Germinal center (tissue), 1 donor: ENCODE measurements at places on chromosomes 6 and 20.

GRCh38 chr20:33668466-33669155, 1.9 kb downstream of the ACTL10 start:
- no peak for DNase-seq

DNA sequence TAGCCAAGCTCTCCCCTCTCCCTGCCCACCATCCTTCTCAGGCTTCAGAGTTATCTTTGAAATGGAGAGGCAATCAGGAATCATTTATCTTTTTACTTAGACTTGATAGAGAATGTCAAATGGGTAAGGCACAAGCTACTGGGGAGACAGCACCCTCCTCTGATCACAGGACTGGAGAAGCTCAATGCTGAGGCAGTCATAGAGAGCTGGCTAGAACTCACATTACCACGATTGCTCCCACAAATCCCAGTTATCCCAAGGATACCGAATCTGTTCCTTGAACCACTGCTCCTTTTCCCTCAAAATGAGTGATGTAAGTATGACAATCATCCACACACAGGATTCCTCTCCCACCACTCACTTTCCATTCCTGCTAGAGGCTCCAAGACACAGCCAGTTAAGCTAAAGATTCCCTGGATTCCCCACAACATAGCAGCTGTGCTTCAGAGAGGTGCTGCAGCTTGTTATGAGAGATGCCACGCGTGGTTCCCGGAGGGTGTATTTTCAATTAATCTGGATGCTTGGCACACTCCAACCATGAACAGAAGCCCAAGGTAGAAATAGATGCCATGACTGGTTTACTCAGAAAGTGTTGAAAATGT, 96.2 kb upstream of the VGLL2 start:
- no peak for DNase-seq

DNA sequence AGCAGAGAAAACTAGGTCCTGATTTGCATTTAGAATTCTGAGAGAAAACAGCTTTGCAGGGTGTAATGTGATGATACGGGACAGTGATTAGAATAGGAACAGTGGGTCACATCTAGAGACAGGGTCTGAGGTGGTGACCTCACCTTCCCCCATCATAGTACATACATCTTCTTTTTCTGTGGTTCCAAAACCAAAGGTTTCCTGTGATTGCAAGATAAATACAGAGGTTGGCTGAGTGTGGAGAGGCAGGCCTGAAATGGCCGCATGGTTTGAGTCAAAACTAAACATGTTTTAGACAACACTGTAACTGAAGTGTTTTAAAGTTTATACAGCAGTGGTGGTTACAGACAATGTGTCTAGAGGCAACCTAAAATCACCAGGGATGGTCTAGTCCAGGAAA, 10.4 kb upstream of the NT5DC1 start:
- DNase-seq: no peak

GRCh38 chr6:106724848-106725247, 95.5 kb downstream of the QRSL1 start:
- no peak for DNase-seq

DNA sequence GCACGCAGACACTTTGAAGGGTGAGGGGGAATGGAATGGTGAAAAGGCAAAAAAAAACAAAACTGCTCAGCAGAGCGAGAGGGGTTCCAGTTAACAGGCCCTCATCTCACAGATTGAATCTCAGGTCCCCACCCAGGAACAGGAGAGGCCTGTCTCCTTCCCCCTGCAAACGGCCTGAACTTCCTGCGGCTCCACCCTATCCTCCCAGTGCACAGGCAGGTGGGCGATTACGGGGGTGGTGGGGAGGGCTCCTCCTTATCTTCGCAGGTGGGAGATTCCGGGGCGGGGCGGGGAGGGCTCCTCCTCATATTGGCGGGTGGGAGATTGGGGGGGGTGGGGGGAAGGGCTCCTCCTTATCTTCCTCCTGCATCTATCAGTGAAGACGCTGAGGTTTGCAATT, 129.0 kb downstream of the SOX4 start:
- no peak for DNase-seq

DNA sequence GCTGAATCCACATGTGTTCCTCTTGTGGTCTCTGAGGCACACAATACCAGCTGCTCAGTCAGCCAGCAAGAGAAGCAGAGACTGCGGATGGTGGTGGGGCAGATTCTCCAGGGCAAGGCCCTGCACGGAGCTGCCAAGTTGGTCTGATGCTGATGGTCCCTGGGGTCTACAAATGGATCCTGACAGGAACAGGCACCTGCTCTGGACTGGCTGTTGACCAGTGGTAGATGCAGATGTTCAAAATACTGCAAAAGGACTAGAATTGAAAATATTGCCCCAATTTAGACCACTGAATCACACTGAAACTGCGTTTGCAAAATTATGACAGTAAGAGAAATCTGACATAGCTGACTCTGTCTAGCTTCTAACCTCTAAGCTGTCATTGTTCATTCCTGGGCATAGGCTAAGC, 29.6 kb upstream of the TUBB2A start:
- no peak for DNase-seq

DNA sequence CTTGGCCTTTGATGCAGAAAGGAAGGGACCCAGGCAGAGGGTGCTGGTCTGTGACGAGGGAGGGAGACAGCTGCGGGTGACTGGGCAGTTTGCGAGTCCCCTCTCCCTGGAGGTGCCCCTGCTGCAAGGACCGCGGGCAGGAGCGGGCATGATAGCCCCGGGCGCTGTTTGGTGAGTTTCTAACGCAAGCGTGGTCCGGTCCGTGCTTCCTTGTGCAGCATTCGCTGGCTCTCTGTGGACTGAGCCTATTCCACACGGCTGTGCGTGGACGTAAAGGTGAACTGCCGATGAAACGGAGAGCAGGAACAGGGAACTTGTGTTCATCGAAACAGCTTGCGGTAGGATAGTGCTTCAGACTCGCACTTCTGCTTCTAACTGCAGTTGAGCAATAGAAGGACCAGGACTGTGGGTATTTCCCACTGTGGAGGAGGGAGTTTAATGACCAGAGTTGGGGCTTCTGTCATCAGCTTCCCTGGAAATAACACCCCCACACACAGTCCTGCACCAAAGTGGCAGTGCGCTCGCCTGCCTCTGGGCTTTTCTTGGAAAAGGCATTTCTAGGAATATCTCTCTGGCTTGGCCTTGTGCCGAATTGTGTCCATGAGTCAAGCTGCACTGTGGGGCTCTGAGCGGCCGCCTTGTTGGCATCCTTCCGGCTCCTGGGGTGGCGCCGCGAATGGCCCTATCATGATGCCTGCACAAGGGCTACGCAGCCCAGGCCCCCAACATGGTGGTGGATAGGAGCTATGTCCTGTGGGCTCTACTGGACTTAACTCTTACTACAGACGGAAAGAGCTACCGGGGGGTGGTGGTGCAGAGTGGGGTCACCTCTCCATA, 48.9 kb downstream of the DUSP22 start:
- DNase-seq: no peak

DNA sequence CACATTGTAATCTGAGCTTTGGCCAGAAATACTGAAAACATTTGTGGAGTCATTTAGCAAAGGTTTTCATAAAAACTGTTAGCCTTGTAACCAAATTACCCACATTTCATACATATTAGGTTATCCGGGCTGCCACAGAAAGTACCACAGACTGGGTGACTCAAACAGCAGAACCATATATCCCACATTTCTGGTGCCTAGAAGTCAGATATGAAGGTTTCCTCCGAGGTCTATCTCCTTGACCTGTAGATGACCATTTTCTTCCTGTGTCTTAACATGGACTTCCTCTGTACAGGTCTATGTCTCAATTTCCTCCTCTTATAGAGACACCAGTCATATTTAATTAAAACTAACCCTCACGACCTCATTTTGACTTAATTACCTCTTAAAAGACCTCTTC, 49.5 kb upstream of the SMIM28 start:
- no peak for DNase-seq

GRCh38 chr20:35883778-35884540, 70.3 kb downstream of the SCAND1 start:
- DNase-seq: peak; percentile 64

DNA sequence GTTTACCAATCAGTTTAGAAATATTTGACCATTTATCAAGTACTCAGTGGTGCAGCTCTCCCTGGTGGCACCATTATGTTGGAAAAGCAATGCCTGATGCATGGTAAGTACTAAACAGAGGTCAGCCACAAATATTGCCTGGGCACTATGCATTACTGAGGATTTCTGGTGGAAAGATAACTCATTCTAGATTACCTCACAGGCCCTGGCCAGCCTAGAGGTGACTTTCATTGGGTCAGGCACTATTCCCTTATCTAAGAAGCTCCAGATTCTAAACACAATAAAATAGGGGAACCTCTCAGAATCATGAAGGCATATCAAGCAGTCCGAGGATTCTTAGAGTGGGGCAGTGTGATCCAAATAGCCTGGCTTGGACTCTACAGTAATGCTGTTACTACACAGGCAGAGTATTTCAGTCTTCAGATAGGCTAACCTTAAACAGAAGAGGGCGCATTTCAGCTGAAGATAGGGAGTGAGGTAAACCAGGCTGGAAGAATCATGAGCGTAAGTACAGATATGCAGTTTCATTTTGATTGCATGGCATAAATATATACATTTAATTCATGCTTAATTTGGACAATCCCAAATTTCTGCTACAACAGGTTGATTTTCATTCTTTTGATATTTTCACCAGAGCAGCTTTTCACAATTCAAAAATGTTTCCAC, 12.1 kb downstream of the LGSN start:
- DNase-seq: peak; percentile 5
